ENCODE measurements at places on chromosomes 11 and 22.

GRCh38 chr11:118243993-118244762 lies 8.0 kb downstream of the MPZL3 start:
- no peak for DNase-seq

DNA sequence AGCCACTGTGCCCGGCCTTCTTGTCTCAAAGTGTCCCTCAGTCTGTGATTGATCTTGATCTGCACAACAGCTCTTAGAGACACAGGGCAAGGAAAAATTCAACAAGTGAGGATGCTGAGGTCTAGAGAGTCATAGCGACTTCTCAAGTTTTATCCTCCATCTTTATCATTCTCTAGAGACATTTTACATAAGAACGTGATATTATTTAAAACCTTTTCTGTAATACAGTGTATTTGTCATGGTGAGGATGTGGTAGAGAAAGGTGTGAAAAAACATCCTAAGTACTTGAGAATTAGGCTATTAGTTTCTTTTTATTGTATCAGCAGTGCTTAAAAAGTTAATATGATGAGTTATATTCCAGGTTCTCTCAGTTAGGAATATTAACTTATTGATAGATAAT lies 50.2 kb downstream of the EMSY start:
- no peak for DNase-seq

DNA sequence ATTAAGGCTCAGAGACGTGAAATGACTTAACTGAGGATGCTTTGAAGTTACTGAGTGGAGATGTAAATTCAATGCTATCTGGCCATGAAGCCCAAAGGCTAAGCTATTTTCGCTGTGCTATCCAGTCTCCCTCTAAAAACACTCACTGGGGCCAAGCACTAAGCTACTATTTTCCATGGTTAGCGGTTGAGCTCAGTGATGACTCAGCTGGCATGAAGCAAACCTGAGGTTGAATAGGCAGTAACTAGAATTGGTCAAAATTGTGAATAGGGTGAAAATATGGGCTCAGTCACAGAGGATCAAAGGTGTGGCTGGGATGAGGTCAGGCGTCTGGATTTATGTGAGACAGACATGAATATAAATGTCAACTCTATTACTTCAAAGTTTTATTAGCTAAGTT lies 564.2 kb upstream of the KIRREL3 start:
- DNase-seq = no peak

DNA sequence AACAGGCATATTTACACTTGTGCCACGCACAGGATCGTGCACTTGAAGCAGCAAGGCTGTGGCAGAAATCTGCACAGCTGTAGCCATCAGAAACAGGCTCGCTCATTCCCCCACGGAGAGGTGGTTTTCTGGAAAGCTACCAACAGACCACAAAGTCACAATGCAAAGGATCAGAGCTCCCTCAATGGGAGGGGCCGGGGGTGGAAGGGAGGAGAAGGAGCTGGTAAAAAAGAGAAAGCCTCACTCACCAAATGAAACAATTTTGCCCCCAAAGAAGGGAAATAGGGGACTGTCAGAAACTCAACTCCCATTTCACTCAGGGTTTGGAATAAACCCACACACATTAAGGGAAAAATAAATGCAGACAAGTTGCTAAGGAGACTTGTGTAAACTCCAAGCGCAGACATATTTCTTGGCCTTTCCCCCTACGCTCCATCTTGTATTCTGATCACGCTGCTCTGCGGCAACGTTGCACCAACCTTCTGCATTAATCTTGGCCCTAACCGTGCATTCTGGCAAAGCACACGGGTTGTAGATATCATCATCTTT lies 43.2 kb upstream of the BLID start:
- DNase-seq = no peak

GRCh38 chr11:8768625-8769333 lies 86.2 kb downstream of the RPL27A start:
- DNase-seq = no peak

DNA sequence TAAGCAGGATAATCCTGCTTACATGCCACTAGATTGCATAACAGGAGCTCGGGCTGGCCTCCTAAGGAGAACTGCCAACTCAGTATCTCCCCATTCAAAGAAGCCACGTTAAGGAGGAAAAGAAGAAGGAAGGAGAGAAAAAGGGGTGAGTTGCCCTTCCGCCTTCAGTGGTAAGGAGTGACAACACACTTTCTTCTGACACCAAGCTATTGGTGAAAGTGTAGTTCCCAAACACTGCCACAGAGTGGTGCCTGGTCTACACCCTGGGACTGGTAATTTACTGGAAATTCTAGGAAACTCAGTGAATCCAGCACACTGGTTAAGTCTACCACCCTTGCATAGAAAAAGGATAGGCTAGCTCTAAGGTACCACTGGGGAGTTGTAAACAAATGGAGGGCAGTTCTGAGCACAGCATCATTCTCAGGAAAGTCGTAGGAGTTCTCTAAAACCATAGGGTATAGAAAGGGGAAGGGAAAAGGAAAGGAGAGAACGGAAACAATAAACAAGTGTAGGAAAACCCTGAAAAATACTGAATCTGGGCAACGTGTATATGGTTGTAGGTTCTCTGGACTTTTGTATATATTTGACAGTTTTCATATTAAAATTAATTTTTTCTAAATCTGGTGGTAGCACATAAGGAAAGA lies 58.2 kb downstream of the RRAS2 start:
- peak; percentile 52 for DNase-seq

- peak; percentile 70 for DNase-seq
Observed at GRCh38 chr11:108647701-108648527, 17.0 kb upstream of the DDX10 start.

GRCh38 chr22:44410451-44410991 lies 87.5 kb downstream of the RTL6 start:
- no peak for DNase-seq

GRCh38 chr11:68528630-68529029 lies 68.1 kb downstream of the PPP6R3 start:
- DNase-seq = no peak

DNA sequence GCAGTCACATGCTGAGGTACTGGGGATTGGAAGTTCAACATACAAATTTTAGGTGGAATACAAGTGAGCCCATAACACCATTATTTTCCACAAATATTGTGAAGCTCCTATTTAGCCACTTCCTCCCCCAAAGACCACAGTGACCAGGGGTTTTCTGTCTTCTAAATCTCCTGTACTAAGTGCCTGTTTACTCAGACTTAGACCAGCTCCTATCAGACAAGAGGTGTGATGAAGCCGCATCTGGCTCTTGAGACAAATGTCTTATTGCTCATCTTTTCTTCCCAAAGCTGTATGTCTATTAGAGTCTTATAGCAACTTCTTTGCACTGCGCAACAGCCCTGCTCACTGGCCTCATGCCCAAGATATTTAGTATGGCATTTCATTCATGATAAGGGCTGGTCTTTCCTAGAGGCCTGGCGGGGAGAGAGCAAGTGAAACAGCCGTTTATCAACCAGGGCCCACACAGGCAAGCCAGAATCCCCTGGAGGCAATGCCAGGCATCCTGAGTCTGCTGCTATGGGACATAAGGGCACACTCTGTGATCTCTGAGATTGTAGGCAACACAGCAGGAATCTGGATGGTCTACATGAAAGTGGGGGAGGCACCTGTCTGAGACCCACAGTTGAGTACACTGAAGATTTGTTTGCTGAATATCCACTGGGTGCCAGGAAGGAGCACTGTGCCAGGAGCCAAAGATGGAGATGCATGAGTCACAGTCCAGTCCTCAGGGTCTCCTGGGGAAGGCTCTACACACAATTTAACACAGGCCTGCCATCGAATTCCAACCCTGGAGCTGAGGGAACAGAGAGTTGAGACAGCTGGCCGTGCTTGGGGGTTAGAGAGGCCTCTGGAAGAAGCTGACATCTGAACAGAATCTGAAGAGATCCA lies 78.5 kb upstream of the NCAM1 start:
- no peak for DNase-seq

DNA sequence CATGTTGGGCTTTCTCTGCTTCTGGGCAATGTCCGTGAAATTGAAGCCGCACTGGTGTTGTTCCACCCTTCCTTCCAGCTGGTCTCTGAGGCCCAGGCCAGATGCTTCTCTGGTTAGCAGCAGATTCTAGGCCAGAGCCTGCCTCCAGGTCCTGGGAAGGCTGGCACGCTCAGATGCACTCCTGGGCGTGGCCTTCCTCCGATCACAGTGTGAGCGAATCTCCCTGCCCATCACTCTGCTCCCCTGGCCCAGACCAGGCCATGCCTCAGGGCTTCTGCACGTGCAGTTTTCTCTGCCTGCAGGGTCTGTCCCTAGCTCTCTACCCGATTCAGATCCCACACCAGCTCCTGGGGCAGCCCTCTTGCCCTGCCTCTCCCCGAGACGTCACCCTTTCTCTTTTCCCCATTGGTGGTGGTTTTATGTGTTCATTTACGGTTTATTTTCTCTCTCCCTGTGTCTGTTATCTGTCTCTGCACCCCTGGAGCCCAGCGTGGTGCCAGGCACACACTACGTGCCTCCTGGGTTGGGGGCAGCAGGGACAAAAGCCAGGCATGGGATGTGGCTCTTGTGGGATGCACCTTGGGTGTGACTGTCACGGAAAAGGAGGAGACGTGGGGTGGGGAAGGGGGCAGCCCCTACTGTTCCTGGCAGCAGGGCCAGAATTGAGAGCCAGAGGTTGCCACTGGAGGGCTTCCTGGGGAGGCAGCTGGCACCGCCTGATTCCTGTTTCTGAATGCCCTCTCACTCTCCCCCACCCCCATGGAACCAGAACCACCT lies 66.0 kb downstream of the KCNQ1 start:
- DNase-seq = no peak

GRCh38 chr11:66694056-66694410 lies 16.3 kb upstream of the RBM4B start:
- DNase-seq = no peak

DNA sequence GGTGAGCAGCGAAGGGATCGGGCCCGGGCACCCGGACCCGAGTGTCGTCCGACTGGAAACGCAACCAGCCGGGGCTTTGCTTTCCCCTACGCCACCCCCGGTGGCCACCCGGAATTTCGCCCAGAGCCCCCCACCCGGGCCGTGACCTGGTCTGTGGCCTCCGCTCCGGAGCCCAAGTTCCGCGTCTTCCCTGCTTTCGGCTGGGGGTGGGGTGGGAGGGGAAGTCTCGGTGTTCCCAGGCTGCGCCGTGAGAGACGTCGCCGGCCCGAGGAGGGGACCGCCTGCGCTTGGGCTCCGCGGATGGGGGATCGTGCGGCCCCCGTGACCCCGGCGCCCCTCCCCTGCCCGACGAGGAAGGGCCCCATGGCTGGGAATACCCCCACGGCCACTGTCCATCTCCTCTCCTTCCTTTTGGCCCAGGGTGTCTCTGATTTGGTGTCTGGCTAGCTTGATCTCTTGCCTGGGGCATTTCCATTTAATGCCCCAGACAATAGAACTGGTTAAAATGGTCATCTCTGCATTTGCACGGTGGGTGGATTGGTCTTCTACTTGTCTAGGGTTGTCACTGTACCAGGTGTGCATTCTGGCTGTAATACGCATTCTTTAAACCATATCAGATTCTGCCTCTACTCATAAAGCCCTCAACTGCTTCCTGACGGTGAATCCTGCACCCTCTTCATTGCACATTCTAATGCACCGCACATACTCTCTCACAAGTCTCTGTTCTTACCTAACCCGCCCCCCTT lies 789 bp downstream of the SIK2 start:
- no peak for DNase-seq

DNA sequence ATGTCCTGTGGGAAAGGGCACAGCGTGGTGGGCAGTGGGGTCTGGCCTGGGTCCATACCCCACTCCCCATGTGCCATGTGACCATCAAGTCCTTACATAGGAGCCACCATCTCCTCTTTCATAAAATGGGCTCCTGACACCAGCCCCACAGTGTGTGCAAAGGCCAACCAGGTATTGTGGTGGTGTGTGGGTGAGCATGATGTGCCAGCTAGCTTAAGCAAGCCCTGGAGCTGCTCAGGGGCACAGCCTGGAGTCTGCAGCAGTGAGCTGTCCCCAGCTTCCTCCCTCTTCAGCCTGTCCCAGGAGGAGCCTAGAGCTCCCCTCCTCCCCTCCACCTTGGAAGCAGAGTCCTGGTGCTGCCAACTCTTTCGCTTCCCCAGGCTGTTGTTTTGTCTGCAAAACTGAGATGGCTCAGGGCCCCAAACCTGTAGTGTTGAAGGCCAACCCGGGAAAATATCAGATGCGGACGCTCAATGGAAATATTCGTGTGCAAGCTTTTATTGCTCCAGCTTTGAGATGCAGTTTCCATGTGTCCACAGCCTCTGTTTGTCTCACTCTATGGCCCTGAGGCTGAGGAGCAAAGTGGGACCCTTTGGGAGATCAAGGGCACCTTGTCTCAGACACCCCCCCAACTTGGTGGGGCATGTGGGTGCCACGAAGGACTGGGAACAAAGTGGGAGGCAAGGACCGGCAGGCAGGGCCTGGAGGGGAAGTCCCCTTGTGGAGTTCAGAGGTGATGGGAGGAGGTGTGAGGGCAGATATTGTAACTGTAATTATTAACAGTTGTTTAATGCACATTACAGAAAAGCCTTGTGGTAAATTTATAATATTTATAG lies 92.6 kb downstream of the CTTN start:
- DNase-seq = no peak

DNA sequence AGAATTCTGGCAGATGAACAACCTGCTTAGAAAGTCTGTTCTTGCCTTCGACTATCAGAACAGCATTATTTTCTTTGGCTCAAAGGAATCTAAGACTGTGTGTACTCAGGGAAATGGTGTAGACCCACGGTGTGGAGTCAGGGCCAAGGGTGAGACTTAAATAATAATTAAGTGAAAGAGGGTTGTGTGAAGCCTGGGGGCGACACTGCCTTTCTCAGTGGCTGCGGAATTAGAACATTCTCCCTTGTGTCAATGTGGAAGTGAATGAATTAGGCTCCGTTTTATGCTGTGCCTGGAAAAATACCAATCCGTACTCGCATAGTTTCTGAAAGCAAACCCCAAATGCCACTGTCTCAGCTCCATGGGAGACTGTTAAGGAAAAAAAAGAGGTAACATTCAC lies 50.7 kb downstream of the NAV2 start:
- no peak for DNase-seq

- no peak for DNase-seq
Observed at GRCh38 chr22:44848296-44848741, 95.9 kb downstream of the ARHGAP8 start.

DNA sequence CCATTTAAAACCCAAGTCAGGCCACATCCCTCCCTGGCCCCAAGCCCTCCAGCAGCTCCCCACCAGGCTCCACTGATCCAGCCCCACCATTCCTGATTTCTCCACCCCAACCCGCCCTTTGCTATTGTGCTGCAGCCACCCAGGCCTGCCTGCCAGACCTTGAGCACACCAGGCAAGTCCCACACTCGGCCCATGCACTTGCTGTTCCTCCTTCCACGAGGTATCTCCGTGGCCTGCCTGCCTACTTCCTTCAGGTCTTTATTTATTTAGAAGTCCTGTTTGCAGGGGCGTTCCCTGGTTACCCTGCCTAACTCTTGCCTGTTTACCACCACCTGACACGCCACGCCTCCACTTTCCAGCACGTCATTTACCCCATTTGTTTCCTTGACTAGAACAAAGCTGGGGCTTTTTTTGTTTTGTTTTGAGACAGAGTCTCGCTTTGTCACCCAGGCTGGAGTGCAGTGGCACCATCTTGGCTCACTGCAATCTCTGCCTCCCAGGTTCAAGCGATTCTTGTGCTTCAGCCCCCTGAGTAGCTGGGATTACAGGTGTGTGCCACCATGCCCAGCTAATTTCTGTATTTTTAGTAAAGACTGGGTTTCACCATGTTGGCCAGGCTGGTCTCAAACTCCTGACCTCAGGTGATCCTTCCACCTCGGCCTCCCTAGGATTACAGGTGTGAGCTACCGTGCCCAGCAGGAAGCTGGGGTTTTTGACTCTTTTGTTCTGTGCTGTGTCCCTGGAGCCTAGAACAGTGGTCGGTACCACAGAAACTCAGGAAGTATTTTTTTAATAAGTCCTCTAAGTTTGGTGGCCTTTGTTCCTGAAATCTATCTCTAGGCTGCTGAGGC lies 6.7 kb downstream of the CENPM start:
- no peak for DNase-seq
